HAP-1 (cell line): ENCODE measurements at places on chromosomes 16 and 17.
A peak's percentile ranks its signal among the peaks of the same experiment; 100 is the strongest.

- DNase-seq: no peak
Observed at GRCh38 chr17:32658470-32659418, 172.0 kb downstream of the CDK5R1 start.

GRCh38 chr16:63877401-63877800 is 1244.5 kb downstream of the CDH11 start:
- DNase-seq: no peak

DNA sequence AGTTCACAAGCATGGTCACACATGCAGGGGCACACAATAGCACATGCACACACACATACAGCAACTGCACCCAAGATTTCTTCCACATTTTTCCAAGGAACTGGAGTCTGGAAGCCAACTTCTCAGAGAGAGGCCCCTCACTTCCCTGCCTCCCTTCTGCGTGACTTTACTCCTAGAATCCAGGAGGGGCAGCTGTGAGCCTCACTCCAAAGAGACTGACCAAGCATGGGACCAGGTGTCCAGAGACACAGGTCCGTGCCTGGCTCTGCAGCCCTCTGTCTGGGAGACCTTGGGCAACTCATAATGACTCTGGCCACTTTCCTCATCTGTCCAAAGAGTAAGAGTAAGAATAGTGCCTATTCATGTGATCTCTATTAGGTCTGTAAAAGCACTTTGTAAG is 104.7 kb upstream of the TMEM132E start:
- no peak for DNase-seq

GRCh38 chr16:15782573-15783365 is 74.1 kb downstream of the MYH11 start:
- peak; percentile 22 for DNase-seq

DNA sequence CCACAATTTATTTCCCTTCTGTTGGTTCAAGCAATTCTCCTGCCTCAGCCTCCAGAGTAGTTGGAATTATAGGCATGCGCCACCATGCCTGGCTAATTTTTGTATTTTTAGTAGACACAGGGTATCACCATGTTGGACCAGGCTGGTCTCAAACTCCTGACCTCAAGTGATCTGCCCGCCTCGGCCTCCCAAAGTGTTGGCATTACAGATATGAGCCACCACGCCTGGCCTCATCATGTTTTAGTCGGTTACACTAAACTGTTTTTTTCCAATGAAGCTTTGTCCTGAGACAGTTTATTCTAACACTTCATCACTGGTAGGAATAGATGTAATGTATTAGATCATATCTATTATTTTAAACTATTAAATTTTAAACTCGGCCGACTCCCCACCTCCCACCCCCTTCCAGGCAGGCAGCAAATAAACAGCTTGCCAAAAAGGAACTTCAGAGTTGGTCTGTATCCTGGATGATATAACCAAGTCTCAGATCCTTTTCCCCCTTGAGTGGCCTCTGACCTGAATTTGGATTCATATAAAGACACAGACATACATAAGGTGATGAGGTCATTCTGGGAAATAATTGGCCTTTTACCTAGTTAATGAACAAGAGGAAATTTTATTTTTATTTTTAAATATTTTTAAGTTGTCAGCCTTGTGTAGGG is 18.4 kb upstream of the CORO6 start:
- no peak for DNase-seq

DNA sequence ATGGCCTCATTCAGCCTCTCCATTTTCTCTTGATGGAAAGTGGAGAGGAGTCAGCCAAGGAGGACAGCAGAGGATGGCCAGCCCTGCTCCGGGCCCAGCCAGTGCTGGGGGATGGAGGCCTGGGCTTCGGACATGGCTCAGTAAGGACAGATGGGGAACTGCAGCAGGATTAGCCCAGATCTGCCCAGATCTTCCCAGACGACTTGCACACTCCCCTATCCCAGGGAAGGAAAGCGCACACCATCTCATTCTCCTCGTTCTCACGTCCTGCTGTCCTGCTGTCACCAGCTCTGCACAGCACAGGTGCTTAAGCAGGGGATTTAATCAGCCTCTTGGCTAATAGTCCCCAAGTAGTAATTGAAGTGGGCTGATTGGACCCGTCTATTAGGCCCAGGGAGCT is 100.2 kb upstream of the SDK2 start:
- DNase-seq: no peak

DNA sequence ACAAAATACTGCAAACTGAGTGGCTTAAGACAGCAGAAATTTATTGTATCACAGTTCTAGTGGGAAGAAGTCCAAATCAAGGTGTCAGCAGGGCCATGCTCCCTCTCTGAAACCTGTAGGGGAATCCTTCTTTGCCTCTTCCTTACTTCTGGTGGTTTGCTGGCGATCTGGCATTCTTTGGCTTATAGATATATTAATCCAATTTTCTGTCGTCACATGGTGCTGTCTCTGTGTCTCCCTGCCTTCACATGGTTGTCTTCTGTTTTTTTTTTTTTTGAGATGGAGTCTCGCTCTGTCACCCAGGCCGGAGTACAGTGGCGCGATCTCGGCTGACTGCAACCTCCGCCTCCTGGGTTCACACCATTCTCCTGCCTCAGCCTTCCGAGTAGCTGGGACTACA is 6.8 kb upstream of the AKAP1 start:
- no peak for DNase-seq

DNA sequence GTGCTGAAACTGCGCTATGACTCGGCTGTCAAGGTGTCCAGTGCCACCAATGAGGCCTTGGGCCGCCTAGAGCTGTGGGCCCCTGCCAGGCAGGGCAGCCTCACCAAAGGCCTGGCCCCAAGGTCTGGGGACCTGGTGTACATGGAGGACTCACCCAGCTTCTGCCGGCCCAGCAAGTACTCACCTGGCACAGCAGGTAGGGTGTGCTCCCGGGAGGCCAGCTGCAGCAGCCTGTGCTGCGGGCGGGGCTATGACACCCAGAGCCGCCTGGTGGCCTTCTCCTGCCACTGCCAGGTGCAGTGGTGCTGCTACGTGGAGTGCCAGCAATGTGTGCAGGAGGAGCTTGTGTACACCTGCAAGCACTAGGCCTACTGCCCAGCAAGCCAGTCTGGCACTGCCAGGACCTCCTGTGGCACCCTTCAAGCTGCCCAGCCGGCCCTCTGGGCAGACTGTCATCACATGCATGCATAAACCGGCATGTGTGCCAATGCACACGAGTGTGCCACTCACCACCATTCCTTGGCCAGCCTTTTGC is 25.0 kb downstream of the WNT9B start:
- DNase-seq: peak; percentile 45

DNA sequence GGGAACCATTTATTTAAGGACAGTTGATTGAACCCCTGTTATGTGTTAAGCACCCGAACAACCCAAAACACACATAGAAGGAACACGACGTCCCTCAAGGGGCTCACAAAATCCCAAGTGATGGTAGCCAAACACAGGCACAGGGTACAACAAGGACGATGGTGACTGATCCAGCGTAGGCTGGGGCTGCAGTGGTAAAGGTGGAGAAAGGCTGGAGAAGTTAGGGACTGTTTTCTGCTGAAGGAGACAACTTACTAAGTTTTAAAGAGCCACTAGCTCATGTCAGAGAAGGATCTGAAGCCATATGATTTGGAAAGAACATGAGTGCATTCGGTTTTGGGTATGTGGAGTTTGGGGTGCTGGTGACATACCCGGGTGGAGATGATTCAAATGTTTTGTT is 229.6 kb upstream of the TNRC6C start:
- no peak for DNase-seq

- DNase-seq: no peak
Observed at GRCh38 chr17:67511012-67511411, 133.9 kb downstream of the PITPNC1 start.

- no peak for DNase-seq
Observed at GRCh38 chr16:68798398-68798797, 44.9 kb upstream of the TANGO6 start.

DNA sequence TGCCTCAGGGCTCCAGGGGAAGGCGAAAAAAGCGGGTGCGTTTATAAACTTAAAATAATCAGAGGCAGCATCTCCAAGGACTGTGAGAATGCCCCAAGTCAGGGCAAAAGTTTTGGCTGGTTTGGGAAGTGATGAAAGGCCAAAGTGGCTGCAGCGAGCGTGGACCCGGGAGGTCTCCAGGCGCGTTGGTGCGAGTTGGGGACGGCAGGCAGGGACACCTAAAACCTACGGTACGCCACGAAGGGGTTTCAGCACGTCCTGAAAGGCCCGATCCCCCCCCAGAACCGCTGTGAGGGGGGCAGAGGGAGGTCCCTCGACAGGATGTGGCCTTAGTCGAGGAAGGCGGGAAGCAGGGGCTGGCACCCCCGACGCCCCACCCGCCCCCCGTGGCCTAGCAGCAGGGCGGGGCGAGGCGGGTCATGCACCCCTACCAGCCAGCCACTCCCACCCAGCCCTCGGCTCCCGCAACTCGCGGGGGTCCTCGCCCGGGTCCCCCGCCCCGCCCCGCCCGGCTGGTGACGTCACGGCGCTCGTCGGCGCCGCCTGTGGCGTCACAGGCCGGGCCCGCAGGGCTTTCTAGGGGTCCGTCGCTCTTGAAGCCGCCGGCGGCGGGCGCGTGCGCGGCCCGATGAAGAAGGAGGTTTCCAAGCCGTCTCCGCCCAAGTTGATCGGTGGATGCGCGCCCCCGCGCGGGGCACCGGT is at the start of gene MYCBPAP:
Gene MYCBPAP, plus strand, starts transcription at position 569 of the 702 bp plus-strand sequence. CDS start 236 bp downstream, outside the sequence.
- DNase-seq: peak; percentile 49

- DNase-seq: no peak
Observed at GRCh38 chr17:57970710-57971109, 15.5 kb upstream of the CUEDC1 start.
